ENCODE measurements at places on chromosomes 3 and 15.

DNA sequence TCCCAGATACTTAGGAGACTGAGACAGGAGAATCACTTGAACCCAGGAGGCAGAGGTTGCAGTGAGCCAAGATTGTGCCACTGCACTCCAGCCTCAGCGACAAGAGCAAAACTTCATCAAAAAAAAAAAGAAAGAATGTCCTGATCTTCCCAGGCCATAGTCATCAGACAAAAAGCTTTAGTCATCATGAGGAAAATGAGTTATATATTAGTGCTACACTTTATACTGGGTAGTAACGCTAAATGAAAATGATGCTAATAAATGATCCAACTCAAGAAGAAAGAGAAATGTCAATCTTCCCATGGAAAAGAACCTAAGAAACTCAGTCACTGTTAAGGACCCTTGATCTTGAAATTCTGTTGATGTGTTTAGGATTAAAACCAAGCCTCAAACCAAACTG lies 26.3 kb upstream of the TRIM59 start:
- DNase-seq = no peak

GRCh38 chr3:106014518-106014917 lies 145.7 kb upstream of the CBLB start:
- DNase-seq = peak; percentile 51

GRCh38 chr3:171974986-171975837 lies 64.2 kb upstream of the FNDC3B start:
- DNase-seq = peak; percentile 87

DNA sequence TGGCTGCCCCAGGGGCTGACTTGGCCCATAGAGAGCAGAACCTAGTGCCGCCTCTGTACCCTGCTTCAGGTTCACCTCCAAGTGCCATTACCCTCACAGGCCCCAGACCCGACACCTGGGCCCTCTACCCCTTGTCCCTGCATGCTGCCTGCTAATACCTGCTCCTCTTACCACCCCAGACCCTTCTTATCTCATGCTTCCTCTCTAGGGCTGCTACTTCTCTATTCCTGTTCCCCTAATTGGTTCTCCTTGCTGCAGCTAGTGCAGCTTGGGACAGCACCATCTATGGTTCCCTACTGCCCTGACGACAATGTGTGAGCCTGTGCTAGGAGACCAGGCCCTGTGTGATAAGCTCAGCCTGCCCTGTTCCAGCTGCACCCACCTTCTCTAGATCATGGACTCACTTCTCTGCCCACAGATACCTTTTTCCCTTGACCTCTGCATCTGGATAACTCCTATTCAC lies 15.3 kb downstream of the HDAC11 start:
- DNase-seq = peak; percentile 29

DNA sequence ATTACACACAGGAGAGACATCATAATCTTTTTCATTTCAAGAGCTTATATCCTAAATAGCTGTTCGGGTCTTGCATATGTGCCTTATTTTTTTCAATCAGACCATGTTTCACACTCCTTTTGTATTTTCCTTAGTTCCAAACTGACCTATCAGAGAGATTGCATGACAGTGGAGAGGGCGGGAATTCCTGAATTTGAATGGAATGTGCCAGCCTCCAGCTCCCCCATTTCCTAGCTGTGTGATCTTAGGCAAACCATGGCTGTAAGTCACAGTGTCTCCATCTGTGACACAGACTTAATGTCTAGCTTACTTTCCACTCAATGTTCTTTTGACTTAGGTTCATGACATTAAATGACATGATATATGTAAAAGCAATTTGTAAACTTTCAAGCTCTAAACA lies 62.0 kb upstream of the CSTA start:
- no peak for DNase-seq

GRCh38 chr15:25474251-25474650 lies 35.4 kb upstream of the UBE3A start:
- no peak for DNase-seq

GRCh38 chr3:169964176-169964575 lies 2.4 kb upstream of the SEC62 start:
- no peak for DNase-seq
